ENCODE measurements at places on chromosomes 2 and 18. TPM values are rescaled to one million over a fixed set of nuclear protein-coding genes. Genes with fewer than 3 reads are reported as not detected.

The FTCDNL1 gene
- total RNA-seq: 4.2 TPM

The KIAA2012 gene
- total RNA-seq: 5.7 TPM

The IL36G gene
- 0.28 TPM for total RNA-seq

The HTRA2 gene
- total RNA-seq: 32.0 TPM

The MSH6 gene
- 56.6 TPM for total RNA-seq

The RUFY4 gene
- 0.10 TPM for total RNA-seq

The MEX3C gene
- total RNA-seq: 47.2 TPM

The DOK6 gene
- total RNA-seq: 64.4 TPM

The FZD7 gene
- total RNA-seq: 26.4 TPM

The IL1F10 gene
- total RNA-seq: not detected

The TEX44 gene
- not detected for total RNA-seq
